ENCODE measurements at places on chromosomes 4 and X. TPM values are rescaled to one million over a fixed set of nuclear protein-coding genes. Genes with fewer than 3 reads are reported as not detected.

- DNase-seq, result no peak
These were observed 274.7 kb downstream of the GLUD2 start for GRCh38 chrX:121322159-121322558.

GRCh38 chrX:110541266-110541665 lies 182.6 kb downstream of the RTL9 start:
- DNase-seq, result no peak

- DNase-seq, result no peak
These were observed 28.6 kb upstream of the TAF9B start for GRCh38 chrX:78168065-78168464.

- DNase-seq, result no peak
These were observed 232.8 kb upstream of the HDX start for GRCh38 chrX:84735025-84735424.

CFP gene
- total RNA-seq, result 0.82 TPM

DNA sequence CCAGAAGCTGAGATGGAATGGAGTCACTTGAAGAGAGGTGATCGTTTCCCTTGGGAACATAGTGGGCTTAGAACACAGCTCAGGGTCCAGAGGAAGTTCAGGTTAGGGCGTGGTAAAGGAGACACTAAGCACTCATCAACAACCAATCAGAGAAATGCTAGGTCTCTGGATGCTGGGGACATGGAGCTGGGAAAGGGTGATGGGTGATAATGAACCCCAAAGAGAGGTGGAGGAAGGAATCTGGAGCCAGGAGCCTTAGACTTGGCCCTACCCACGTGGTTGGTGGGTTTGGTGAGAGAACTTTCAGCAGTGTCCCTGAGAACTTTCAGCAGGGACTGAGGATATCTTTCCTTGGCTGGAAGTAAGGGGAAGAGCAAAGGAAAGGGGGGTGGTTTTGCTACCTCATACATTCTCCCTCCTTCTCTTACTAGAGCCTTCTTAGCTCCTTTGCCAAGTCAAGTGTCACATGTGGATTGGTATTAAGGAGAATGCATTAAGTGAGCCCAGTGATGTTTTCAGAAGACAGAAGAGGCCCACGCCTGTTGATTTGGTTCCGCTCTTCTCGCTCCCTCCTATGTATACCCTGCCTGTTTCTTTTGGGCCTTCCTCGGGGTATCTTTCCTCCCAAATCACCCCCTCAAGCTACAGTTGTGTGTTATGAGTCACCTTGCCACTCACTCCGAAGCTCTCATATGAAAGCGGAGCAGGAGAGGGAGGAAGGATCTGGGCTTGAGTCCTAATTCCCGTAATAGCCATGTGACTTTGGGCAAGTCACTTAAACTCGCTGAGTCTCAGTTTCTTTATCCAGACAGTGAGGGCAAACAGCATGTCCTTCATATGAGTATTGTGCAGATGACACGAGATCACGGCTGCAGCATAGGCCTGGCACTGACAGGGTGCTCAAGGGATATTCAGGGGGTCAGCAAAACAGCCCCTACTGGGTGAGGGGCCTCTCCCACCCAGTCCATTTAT lies 63.1 kb downstream of the TSC22D3 start:
- DNase-seq, result no peak

DNA sequence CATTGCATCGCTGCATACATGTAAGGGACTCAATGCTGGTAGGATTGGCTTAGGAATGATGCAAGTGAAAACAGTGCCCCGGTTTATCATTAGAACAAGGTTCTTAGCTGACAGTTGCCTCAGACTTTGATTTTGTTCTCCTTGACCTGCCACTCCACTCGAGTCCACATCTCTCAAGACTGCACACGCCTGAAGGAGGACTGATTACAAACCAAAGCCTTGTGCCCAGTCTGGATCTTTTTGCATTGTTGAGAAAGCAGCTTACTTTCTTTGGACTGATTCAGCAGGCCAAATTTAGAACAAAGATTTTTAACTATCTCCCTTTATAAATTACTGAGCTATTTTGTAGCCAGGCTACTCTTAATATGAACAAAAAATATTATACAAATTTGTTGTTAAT lies 125.6 kb downstream of the PTTG2 start:
- DNase-seq, result no peak

GRCh38 chr4:99457270-99457669 lies 22.1 kb upstream of the ADH7 start:
- DNase-seq, result no peak

GRCh38 chrX:7269589-7269988 lies 121.6 kb upstream of the PUDP start:
- DNase-seq, result no peak

GRCh38 chrX:142804085-142804484 lies 221.6 kb upstream of the SPANXN4 start:
- no peak for DNase-seq

- no peak for DNase-seq
These were observed 387.4 kb downstream of the SPOCK3 start for GRCh38 chr4:166846939-166847338.

KIAA1210 gene
- total RNA-seq, result under 0.01 TPM

DNA sequence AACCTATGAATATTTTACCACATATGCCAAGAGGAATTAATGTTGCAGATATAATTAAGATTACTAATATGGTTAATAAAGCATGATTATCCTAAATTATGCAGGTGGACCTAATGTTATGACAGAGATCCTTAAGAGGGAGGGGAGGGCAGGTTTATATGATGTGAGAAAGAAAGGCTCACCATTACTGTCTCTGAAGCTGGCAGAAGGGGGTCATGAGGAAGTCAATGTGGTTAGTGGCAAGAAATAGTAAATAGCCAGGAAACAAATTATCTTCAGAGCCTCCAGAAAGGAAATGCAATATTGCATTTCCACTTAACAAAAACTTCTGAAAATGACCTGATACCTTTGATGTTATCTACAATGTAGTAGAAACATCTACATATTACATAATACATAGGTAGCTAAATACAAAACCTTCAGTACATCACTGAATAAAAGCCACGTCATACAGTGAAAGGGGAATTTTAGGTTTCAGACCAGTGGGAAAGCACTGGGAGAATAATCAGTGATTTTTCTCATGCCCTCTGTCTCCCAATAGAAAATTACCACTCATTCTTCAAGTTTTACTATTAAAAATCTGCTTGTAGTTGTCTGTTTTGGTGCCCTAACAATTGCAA lies 609.2 kb downstream of the SPOCK3 start:
- no peak for DNase-seq

GRCh38 chrX:23727206-23727605 lies 15.9 kb downstream of the ACOT9 start:
- no peak for DNase-seq

PDLIM3 gene
- total RNA-seq, result 14.3 TPM

DNA sequence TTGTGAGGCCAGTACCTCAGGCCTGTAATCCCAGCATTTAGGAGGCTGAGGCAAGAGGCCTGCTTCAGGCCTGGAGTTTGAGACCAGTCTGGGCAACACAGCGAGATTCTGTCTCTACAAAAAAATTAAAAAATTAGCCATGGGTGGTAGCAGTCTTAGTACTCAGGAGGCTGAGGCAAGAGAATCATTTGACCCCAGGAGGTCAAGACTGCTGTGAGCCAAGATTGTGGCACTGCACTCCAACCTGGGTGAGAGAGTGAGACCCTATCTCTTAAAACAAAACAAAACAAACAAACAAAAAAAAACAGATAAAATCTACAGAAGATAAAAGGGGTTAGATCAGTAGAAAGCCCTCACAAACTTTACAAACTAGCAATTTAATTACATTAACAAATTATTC lies 80.7 kb downstream of the MAB21L2 start:
- no peak for DNase-seq

GRCh38 chrX:16251782-16252181 lies 84.5 kb downstream of the MAGEB17 start:
- no peak for DNase-seq

- DNase-seq, result no peak
These were observed 201.8 kb downstream of the SLC39A8 start for GRCh38 chr4:102143433-102143832.

ARL13A gene
- total RNA-seq, result not detected

GABRE gene
- total RNA-seq, result 0.82 TPM

- DNase-seq, result no peak
These were observed 30.9 kb downstream of the AR start for GRCh38 chrX:67574696-67575095.

DNA sequence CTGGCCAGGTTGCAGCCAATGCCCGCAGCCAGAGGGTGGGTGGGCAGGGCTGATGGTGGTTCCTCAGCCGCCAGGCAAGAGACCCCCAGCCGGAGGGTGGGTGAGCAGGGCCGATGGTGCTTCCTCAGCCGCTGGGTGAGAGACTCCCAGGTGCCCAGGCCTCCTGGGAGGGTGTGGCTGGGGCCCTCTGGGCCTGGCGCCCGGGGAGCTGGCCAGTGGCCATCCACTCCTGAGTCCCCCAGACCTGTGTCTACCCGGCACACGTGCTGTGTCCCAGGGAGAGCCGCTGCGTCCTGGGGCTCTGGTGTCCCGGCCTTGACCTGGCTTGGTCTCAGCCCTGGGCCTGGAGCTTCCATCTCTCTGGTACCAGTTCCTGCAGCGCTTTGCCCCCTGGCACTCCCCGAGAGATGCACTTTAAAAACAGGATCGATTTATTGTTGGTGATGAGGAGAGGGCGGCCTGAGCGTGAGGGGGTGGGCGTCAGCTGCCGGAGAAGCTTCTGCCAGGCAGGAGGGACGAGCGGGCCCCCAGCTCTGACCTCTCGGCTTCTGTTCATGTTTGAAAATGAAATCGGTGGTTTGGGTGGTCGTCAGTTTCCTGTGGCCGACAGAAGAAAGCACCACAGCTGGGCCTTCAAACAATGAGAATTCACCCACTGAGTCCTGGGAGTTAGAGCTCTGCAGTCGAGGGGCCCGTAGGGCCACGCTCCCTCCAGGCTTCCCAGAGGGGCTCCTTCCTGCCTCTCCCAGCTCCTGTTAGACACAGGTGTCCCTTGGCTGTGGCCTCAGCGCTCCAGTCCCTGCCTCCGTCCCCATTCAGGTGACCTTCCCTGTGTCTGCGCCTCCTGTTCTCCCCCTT lies 6.5 kb downstream of the DOK7 start:
- DNase-seq, result no peak

NUDT11 gene
- total RNA-seq, result 115 TPM

SAT1 gene
- total RNA-seq, result 42.8 TPM

DNA sequence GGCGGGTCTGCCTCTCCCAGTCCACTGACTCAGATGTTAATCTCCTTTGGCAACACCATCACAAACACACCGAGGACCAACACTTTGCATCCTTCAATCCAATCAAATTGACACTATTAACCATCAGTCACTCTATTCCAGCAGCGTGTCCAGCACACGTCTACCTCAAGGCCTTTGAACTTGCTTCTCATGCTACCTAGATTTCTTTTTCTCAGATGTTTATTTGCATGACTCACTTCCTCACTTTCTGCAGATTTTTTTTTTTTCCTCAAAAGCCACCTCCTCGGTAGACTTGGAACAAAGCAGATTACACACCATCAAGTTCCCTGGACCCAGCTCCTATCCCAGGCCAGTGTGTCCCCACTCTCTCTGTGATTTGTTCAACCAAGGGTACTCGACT lies 49.5 kb downstream of the SUPT20HL2 start:
- no peak for DNase-seq

MAGED4 gene
- total RNA-seq, result 120 TPM

DNA sequence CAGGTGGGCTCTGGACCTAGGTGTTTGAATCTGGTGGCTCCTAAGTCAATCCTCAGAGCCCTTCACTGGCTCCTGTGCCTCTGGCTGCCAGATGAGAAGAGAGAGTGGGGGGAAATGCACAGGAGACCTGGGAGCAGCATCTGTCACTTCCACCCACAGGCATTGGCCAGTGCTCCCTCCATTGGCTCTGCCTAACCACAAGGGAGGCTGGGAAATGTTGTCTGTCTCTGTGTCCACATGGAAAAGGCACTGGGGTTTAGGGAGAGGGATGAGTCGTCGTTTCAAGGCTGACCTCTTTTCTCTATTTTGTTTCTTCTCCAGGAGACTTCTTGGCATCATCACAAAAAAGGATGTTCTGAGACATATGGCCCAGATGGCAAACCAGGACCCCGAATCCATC lies 76.4 kb downstream of the CLCN4 start:
- DNase-seq, result no peak

GRCh38 chrX:20300822-20301221 lies 34.1 kb upstream of the RPS6KA3 start:
- DNase-seq, result no peak

MAML3 gene
- 7.7 TPM for total RNA-seq

FAM241A gene
- total RNA-seq, result 6.5 TPM

HTN3 gene
- not detected for total RNA-seq

MMRN1 gene
- 2.4 TPM for total RNA-seq

GRCh38 chrX:145393702-145394235 lies 146.5 kb downstream of the SPANXN1 start:
- no peak for DNase-seq

GSPT2 gene
- 22.8 TPM for total RNA-seq

IL3RA gene
- total RNA-seq, result 1.2 TPM

GRCh38 chrX:8845469-8845868 lies 44.3 kb upstream of the FAM9A start:
- no peak for DNase-seq

DNA sequence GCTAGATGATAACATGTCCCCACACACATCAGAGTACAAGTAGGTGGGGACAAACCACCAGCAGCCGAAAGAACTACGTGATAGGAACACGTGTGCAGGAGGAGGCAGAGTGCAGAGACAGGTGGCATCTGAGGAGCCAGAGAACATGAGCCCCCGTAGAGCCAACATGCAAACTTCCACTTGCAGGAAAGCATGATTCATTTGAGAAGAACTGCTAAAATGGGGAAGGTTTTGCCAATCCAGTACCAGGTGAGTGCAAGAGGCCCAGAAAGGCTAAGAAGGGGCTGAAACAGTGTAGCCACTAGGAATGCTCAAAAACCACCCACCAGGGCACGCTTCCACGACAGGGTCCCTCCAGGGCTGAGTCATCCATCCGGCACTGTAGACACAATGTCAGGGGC lies 149.8 kb upstream of the TENM3 start:
- DNase-seq, result no peak

VSIG4 gene
- total RNA-seq, result 15.1 TPM
